ENCODE measurements at places on chromosomes 6 and 20.

DNA sequence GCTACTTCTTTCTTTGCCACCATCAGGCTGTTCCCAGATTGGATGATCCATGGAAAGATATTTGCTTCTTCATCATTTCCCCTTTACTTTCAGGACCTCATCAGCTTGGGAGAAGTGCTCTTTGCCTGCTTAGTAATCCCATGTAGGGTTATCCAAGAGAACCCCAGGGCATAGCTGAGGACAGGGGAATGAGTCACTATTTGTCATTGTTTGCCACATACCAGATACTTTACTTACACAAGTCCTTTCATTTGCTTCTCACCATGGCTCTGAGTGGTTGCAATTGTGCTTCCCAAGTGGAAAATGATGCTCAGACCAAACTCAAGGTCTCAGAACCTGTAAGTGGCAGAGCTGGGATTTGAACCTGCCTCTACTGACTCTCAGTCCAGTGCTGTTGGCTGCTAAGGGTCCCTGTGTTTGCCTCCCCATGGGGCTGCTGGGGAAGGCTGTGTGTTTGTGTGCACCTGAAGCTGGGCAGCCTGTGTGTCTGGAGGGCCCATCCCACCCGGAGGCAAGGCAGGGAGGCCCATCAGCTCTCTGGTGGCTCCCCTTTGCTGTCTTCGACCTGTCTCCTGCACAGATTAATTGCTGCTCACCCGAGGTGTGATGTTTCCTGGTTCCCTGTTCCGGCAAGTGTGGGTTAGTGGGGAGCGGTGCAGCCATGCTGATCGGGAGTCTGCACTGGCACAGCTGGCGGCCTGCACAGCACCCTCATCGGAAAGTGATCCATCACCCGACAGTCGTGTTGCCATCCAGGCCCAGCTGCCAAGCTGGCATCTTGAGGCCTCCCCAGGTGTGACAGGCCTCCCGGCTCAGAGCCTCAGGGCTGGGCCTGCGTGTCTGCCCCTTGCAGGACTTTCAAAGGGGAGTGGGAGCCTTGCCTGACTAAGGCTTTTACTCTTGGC, 228.8 kb downstream of the DHX35 start:
- DNase-seq: no peak

DNA sequence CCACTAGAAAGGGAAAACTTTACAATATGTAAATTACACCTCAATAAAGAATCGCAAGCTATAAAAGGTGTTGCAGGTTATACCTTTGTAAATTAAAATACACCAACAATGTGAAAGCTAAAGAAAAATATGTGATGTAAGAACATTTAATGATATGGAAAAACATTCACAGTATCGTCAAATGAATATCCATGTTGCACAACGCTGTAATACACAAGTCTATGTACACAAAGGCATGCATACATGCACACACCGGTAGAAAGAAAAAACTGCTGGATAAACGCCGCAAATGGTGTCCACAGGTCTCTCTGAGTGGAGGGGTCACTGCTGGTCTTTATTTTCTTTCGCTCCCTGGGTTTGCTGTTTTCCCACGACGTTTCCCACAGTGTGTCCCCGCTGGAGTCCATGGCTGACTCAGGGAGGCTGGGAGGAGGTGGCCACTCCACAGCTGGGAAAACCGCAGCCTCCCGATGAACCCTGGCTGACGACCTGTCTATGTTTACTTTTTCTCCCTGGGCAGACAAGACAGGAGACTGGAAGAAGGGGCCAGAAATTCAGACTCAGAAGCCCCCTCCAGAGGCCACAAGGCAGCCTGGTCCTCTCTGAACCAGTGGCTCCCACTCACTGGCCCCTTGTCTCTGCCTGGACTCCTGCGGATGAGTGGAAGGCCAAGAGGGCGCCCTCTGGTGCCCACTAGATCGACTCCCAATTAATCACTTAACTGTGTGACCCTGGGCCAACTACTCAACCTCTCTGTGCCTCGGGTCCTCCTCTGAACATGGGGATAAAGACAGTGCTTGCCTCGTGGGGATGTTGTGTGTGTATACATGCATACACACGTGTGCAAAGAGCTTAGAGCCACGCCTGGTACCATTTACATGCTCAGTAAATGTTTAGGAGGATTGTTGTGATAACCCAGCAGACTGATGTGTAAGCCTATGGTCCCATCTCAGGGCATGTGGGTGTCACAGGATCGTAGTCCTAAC, 12.8 kb upstream of the BPI start:
- DNase-seq: no peak

DNA sequence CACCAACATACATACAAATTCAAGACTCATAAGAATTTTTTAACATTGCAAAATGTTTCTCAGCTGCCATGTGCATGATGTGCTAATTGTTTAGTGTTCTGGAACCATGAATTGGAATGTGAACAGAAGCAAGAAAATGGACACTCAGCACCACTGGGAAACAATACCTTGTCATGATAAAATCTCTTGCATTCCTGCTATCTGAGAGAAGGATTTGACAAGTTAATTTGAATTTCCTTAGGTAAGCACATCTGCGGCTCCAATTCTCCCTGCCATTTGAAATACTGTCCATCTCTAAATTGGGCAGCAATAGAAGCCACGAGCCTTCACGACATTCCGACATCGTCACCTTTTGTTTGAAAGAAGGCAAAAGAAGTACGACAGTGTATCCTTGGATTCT, 1104.6 kb upstream of the MAP3K7 start:
- DNase-seq: no peak

- no peak for DNase-seq
Observed at GRCh38 chr6:42403421-42403820, 48.3 kb downstream of the TRERF1 start.

- no peak for DNase-seq
Observed at GRCh38 chr6:140101367-140101766, 726.9 kb upstream of the CITED2 start.

DNA sequence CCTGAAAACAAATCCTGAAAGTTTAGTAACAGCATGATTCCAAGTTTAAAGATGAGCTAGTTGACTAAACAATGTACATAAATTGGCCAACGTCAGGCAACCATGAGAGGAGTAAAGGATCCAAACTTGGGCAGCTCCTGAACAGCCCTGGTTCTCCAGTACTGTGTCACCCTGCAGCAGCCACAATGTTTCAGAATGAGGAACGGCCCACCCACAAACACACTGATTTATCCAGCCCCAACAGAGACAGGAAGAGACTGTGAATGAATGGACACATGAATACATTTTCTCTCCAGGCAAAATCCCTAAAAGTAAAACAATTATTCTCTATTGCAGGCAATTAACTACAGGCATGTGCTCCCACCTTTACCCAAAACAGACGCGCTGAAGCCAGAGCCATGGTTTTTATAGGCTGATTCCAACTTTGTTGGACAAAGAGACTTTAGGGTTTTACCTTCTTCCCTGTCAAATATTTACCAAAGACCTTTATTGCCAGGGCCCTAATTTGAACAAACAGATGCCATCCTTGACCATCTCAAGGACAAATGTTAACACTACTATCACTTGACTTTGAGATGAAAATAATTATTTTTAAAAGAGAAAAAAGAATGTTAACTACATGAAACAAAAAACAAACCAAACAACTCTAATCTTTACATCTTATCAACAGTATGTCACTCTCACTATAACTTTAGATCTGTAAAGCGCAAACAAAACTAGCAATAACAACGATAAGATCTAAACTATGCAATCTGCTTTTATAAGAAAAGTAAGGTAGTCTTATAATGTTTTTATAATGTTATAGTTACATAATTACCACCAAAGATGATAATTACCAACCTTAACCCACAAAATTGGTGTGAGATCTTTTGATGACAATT, 22.9 kb downstream of the CNKSR3 start:
- no peak for DNase-seq

DNA sequence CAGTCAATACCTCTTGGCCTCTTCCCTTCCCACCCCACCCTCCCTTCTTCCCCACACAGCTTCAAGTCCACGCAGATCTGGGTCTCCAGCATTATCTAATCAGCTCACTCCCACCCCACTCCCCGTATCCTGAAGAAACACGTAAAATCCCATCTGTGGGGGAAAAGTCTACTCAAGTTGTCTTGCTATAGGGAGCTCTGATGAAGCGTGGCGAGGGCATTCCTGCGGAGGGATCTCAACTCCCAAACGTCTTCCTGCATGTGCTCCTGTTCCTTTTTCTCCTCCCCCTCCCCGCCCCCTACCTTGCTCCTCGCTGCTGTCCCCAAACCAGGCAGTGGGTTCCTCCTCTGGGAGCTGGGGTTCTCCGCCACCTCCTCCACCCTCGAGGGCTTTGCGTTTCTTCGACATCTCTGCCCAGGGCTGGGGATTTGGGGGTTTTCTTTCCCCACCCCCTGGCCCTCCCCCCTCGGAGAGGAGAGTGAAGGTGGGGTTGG, 181.8 kb downstream of the TBXT start:
- DNase-seq: no peak

DNA sequence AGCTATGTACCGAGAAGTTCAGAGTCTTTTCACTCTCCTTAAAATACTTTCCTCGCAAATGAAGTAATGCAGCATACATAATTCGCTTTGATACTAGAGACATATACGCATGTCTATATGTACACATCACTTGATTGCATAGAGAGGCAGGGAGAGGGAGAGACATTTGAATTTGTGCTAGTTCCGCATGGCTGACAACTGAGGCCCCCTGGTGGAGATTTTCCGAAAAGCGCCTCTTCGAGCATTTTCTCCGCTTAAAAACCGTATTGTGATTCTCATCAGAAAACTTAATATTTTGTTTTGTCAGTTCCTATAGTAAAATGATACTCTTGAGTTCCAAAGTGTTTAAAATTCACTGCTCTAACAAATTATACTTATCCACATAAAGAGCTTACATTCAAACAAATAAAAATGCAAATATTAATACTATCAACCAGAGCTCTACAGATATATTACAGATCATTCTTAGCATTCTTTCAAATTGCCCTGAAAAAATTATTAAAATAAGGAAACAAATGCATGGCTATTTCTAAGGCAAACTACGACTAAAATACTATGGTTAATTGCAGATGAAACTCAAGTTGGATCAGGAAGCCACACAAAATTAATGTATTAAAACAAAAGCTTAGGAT, 637 bp downstream of the MYLK4 start:
- peak; percentile 50 for DNase-seq

- DNase-seq: no peak
Observed at GRCh38 chr6:113842165-113842564, 15.0 kb upstream of the MARCKS start.

DNA sequence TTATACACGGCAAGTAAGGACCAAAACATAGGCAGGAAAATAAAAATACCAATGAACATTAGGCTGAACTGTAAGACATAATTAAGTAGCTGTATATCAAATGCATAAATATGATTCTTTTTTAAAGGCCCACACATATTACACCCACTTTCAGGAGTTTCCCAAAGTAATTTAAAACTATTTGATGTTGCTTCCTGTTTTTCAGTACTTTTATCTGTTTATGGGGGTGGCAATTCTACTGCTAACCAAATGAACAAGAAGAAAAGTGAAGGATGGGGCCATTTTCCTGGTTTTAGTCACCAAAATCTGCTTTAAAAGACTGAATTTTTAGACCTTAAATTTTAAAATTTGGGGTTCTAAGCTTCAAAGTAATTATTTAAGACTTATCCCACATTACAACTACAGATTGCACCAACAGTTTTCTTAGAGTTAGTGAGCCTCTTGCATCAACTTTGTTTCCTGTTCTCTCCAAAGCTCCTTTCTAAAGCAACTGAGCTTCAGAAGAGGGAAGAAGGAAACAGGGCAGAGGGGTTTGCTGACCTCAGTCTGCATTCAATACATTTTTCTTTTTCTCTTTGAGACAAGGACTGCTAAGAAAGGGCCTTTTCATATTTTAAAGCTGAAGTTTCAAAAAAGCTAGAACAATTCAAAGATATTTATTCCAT, 191.0 kb downstream of the BACH2 start:
- no peak for DNase-seq

GRCh38 chr20:37538003-37538402, 10.3 kb upstream of the BLCAP start:
- no peak for DNase-seq

- DNase-seq: no peak
Observed at GRCh38 chr6:149393002-149393679, 6.9 kb upstream of the SUMO4 start.

DNA sequence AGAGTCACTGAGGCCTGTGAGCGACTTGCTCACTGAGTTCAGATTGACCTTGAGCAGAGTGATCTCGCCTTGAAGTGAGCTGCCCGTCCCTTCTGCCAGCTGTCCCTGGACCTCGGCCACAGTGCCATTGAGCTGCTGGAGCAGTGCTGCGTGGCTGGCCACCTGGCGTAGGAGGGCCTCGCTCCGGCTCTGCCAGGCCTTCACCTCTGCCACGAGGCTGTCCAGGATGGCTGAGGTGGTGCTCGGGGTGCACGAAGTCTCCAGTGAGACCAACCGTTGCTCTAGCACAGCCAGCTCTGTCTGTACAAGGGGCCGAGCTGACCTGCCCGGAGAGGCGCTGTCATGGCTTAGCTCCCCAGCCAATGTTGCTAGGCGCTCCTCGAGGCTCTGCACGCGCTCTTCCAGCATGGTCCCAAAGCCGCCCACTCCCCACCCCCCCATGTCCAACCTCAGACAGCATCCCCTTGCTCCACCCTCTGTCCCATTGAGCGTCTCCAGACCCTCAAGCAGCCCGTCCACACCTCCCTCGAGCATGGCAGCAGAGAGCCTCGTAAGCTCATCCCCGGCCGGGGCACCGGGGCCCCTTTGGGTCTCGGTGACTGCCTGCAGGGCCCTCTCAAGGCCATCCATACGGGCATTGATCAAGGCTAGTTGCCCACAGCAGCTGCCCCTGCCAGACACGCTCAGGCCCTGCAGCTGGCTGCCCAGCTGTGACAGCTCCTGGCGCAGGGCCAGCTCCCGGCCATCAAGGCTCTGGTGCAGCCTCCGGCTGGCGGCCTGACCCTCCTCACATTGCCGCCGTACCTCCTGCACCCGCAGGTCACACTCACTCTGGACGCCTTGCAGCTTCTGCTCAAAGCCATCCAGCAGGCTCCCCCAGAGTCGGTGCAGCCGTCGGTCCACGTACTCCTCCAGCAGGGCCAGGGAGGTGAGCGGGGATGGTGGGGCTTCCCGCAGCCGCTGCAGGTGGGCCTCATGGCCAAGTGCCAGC, 4.6 kb downstream of the EMILIN3 start:
- no peak for DNase-seq

Measured in T-helper 2 cell treated with Interferon-gamma antibody and Interleukin-4, amounts not matched to agents 5 μg/mL and 100 μg/mL, for 36 hours (primary cell).